Sigmoid colon (tissue), 7 donors: ENCODE measurements at places on chromosomes 7 and 10. TPM values are rescaled to one million over a fixed set of nuclear protein-coding genes. Genes with fewer than 3 reads are reported as not detected.
A peak's percentile ranks its signal among the peaks of the same experiment; 100 is the strongest.

Gene CPEB3
- total RNA-seq: 7.2 TPM

- no peak overlapping the region for H3K27ac ChIP-seq
- no peaks in the 10 kb centered on the region for H3K27me3 ChIP-seq
- H3K4me1 ChIP-seq: no peaks in the 10 kb centered on the region
- DNase-seq: peak; percentile 68
Observed at GRCh38 chr10:114458955-114459354, 54.7 kb upstream of the AFAP1L2 start.

DNA sequence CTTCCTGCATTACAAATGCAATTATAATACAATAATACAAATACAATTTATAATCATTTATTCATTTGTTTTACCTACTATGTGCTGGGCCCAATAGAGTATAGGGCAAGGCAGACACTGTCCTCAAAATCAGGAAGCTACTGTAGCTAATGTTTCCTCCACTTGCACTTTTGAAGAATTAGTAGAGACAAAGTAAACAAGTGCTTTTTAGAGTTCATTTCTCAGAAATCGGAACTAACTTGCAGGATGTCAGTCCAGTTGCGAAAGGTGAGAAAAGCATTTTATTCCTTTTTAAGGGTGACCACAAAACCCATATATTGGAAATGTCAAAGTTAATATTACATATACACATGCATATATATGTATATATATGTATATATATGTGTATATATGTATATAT lies 14.2 kb downstream of the ADRB1 start:
- no peak overlapping the region for H3K4me3 ChIP-seq
- no peaks in the 10 kb centered on the region for H3K36me3 ChIP-seq
- no peak overlapping the region for H3K27ac ChIP-seq
- no peak for DNase-seq

DNA sequence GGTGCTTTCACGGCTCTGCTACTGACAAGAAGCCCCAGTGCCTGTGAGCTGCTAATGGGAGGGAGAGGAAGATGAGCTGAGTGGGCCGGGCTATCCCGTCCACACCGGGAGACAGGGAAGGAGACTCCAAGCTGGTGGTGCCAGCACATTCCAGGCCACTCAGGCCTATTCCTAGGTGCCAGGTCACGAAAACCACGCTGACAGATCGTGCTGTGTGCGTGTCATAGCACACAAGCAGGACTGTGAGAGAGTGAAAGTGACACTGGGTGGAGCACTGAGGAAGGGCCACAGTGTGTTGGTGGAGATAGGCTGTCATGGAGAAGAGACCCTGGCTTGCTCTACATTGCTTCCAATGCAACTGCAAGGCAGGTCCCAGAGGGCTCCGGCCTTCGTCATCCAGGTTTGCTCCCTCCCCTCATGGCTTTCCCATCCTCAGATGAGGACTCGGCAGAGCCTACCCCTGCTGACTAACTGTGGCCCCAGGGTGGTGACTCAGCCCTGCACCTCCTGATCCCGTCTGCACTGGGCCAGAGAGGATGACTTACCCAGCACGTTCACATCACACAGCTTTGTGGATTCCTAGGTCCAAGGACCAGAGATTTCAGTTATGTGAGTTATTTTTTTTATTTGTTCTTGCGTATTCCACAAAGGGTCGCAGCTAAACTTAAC lies 167.3 kb downstream of the EGFR start:
- H3K36me3 ChIP-seq: peaks cover 7% of the 10 kb centered on the region
- H3K27me3 ChIP-seq: no peaks in the 10 kb centered on the region
- H3K4me3 ChIP-seq: no peak overlapping the region
- DNase-seq: no peak
- no peak overlapping the region for H3K27ac ChIP-seq
